NCI-H1105 (cell line): ENCODE measurements at places on chromosomes 13 and 19.
A peak's percentile ranks its signal among the peaks of the same experiment; 100 is the strongest.

DNA sequence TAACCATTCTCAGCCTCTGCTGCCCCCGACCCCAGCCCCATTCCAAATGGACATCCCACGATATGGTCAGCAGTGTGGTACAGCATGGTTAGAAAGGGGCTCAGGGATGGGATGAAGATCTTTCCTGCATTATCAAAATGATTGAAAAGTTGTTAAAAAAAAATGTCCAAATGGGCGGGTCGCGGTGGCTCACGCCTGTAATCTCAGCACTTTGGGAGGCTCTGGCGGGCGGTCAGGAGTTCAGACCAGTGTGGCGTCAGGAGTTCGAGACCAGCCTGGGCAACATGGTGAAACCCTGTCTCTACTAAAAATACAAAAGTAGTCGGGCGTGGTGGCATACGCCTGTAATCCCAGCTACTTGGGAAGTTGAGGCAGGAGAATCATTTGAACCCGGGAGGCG is 54.3 kb upstream of the ZNF254 start:
- DNase-seq, result no peak

DNA sequence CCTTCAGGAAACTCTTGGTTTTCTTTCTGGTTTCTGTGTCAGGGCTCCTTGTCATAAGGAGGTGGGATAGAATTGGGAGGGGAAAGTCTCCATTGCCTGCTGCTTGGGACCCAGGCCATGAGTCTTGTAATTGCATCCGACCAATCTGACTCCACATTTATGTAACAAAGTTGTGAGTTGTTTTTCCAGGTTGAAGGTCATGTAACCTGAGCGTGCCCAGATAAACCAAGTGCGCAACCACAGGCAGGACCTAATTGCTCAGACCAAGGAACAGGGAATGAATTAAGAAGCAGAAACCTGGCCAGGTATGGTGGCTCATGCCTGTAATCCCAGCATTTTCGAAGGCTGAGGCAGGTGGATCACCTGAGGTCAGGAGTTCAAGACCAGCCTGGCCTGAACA is 17.8 kb downstream of the RASL11A start:
- no peak for DNase-seq

- DNase-seq, result no peak
Observed at GRCh38 chr19:16288544-16288943, 36.1 kb upstream of the KLF2 start.

- DNase-seq, result no peak
Observed at GRCh38 chr13:27922883-27923612, 3.2 kb downstream of the PDX1 start.

- no peak for DNase-seq
Observed at GRCh38 chr19:30161770-30162169, 210.4 kb upstream of the ZNF536 start.

- DNase-seq, result no peak
Observed at GRCh38 chr13:46687810-46688209, 109.2 kb downstream of the ESD start.

DNA sequence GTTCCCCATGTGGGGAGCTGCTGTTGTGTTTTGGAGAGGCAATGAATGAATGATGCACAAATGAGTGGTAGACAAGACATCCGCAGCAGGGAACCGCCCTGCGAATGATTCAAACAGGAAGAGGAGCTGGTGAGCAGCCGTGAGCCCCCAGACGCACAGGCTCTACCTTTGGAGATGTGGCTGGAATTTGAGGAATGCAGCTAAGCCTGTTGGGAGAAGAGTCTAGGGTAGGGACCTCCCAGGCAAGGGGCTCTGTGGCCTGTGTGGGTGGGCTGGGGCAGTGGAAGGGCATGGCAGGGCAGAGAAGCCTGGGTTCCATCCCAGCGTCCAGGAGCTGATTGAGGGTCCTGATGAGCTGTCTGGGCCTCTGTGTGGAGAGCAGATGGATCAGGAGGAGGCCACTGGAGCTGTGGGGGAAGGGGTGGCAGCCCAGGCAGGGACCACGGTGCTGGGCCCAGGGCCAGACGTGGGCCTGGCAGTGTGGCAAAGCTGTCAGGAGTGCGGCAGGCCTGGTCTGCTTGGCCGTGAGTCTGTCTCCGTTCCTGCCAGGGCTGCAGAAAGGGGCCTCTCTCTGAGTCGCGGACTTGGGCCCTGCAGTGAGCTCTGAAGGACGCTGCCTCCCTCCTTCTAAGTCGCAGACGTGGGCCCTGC is 41.8 kb upstream of the DCUN1D2 start:
- no peak for DNase-seq

DNA sequence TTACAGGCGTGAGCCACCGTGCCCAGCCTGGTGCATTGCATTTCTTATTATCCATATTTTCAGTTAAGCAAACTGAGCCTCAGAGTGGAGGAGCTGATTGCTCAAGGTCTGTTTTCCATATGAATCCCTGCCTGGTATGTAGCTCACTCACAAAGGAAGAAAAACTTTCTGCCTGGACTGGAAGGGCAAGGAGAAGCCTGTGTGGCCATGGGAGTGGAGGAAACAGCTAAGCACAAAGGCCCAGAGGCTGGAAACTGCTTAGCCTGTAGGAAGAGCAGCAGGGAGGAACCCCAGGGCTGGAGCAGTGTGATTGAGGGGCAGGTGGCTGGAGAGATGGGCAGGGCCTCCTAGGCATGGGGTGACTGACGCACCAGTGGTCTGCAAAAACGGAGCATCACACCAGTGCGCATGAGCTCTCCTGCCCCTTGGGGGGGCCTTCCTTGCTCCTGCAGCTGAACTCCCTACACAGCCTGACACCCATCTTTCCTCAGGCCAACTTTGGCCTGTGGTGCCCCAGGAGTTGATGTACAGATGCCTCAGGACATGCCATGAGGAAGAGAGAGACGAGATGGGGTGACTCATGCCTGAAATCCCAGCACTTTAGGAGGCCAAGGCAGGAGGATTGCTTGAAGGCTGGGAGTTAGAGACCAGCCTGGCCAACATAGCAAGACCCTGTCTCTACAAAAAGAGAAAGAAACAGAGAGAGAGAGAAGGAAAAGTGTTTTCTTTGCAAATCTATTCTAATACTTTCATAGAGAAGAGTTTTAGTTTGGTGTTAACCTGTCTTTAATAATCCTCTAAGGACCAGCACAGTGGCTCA is 2.8 kb upstream of the HNRNPM start:
- no peak for DNase-seq

DNA sequence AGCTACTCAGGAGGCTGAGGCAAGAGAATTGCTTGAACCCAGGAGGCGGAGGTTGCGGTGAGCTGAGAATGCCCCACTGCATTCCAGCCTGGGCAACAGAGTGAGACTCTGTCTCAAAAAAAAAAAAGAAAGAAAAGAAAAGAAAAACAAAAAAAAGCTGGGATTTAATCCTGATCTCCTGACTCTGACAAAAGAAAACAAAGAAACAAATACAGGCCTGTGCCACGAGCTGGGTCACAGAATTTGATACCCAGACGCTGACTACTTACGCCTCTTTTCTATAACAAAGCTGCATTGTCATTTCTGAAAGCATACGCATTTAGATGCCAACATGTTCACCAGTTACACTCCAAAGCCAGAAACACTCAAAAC is 18.2 kb upstream of the GTF2F2 start:
- DNase-seq, result no peak

- no peak for DNase-seq
Observed at GRCh38 chr13:32212421-32212820, 102.7 kb downstream of the ZAR1L start.

- DNase-seq, result no peak
Observed at GRCh38 chr19:45340899-45341453, 426 bp downstream of the KLC3 start.

- peak; percentile 85 for DNase-seq
Observed at GRCh38 chr19:2016041-2016807, 710 bp upstream of the BTBD2 start.

DNA sequence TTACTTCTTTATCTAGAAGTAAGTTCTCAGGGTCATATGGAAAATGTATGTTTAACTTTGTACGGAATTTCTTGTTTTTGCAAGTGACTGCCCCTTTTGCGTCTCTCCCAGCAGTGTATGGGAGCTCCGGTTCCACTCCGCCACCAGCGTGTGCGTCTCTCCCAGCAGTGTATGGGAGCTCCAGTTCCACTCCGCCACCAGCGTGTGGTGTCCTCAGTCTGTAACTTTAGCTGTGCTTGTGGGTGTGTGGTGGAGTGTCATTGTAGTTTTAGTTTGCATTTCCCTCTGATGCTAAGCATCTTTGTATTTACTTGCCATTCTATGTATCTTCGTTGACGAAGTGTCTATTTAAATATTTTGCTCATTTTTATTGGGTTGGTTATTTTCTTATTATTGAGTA is 2.4 kb downstream of the CUL4A start:
- no peak for DNase-seq

DNA sequence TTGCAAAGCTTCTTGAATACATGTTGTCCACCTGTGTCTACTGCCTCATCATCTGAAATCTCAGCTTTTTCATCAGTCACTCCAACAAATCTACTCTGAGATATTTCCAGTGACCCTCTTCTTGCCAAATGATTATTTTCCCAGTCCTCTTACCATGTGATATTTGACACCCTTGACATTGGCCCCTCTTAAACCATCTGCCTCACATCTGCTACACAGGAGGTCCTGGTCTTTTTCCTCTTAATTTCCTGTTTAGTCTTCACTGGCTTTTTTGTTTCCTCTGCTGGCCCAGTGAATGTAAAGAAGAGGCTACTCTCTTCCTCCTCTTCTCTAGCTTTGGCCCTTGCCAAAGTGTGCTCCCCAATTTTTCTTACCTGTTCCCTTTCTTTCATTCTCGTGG is 218.7 kb downstream of the DNAJC15 start:
- no peak for DNase-seq

- DNase-seq, result no peak
Observed at GRCh38 chr19:49272204-49272603, 52.8 kb downstream of the SLC6A16 start.

- DNase-seq, result no peak
Observed at GRCh38 chr13:69324090-69324886, 783.3 kb upstream of the ATXN8OS start.

DNA sequence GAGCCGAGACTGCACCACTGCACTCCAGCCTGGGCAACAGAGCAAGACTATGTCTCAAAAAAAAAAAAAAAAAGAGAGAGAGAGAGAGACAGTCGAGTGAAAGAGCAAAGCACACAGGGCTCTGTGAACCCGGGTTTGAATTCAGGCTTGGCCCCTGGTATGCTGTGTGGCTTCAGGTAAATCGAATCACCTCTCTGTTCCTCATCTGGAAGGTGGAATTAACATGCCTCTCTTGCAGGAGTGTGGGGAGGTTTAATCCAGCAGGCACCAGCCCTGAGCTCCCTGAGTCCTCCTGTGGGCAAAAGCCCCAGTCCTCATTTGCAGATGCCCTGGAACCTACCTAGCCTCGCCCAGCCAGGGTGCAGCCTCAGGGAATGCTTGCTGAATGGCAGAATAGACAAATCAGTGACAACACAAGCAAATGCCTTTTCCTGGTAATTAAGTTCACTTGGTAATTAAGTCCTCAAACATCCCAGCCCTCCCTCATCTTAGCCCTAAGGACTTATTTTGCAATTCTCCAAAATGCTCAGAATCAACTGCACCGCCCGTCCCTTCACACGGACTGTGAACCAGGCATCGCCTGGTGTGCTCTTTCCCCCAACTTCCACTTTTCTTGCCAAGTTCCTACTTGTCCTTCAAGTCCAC is 4.6 kb upstream of the ZNRF4 start:
- no peak for DNase-seq

DNA sequence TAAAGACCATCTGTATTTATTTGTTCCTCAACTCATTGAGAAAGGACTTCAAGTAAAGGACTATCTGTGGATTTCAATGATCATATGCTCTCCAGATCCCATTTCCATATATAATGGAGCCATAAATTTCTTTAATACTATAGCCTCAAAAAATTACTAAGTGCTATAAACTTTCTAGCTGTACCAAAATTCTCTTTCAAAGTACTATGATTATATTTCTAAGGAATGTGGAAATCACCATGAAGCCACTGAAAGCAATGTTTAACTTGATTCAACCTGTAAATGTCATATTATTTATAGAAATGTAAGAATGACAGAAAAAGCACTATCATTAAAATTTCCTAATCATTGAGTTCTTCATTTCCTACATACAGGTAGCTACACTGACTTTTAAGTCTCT is 20.7 kb downstream of the TBC1D4 start:
- no peak for DNase-seq

GRCh38 chr19:4067396-4068046 is 822 bp upstream of the ZBTB7A start:
- no peak for DNase-seq

- DNase-seq, result no peak
Observed at GRCh38 chr13:73406454-73406853, 347.6 kb downstream of the KLF5 start.

DNA sequence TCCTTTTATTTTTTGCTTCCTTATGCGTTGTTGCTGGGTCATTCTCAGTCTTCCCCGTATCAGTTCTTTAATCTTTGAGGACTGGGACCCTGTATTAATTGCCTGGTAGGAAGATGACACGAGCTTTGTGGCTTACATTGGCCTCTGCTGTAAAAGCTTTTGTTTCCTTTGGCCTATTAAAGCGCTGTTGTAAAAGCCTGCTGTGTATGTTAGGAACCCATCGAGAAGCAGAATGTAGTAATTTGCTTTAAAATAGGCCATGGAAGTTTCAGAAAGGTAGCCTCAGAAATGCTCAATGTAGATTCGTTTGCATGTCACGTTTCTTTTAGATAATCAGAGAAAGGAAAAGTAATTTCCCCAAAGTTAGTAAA is 257.5 kb upstream of the STARD13 start:
- no peak for DNase-seq

DNA sequence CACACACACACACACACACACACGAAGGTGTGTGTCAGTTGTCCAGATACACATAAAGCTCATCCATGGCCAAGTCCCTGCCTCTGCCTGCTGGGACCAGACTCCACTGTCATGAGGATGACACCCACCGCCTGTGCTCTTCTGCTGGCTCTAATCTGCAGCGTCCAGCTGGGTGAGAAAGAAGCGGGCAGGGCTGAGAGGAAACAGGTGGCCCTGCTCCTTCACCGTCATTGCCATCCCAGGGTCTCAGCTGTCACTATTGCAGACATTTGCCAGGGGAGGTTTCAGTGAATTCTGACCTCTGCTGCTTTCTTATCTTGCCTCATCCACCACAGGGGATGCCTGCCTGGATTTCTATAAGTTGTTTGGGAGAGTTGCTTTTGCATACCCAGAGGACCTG is 31.4 kb downstream of the SCGB2B2 start:
- DNase-seq, result no peak

- DNase-seq, result no peak
Observed at GRCh38 chr13:31224963-31225559, 25.3 kb downstream of the B3GLCT start.

DNA sequence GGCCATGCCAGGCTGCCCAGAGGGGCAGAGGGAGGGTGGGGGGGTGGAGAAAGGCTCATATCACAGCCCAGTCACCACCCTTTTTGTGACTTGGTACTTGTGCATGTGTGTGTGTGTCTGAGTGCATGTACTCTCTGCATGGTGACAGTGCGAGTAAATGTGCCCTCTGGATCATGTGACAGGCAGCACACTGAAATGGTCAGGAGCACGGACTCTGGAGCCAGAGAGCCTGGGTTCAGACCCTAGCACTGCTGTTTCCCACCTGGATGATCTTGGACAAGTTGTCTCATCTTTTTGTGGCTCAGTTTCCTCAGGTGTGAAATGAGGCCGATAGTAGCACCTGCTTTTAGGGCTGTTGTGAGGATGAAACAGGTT is 2.0 kb downstream of the CIC start:
- DNase-seq, result no peak

- no peak for DNase-seq
Observed at GRCh38 chr19:9673912-9674662, 813 bp downstream of the ZNF562 start.
